ENCODE measurements at places on chromosomes 5 and 9.

GRCh38 chr5:22889720-22890119 is 36.6 kb upstream of the CDH12 start:
- DNase-seq, result no peak

- no peak for DNase-seq
These were observed 250.2 kb upstream of the GAS1 start for GRCh38 chr9:87197349-87198130.

- DNase-seq, result no peak
These were observed 71.1 kb upstream of the NR3C1 start for GRCh38 chr5:143474616-143475015.

- no peak for DNase-seq
These were observed 21.3 kb downstream of the PTTG1 start for GRCh38 chr5:160442824-160443431.

GRCh38 chr9:136492978-136493522 is 10.2 kb upstream of the SEC16A start:
- no peak for DNase-seq

DNA sequence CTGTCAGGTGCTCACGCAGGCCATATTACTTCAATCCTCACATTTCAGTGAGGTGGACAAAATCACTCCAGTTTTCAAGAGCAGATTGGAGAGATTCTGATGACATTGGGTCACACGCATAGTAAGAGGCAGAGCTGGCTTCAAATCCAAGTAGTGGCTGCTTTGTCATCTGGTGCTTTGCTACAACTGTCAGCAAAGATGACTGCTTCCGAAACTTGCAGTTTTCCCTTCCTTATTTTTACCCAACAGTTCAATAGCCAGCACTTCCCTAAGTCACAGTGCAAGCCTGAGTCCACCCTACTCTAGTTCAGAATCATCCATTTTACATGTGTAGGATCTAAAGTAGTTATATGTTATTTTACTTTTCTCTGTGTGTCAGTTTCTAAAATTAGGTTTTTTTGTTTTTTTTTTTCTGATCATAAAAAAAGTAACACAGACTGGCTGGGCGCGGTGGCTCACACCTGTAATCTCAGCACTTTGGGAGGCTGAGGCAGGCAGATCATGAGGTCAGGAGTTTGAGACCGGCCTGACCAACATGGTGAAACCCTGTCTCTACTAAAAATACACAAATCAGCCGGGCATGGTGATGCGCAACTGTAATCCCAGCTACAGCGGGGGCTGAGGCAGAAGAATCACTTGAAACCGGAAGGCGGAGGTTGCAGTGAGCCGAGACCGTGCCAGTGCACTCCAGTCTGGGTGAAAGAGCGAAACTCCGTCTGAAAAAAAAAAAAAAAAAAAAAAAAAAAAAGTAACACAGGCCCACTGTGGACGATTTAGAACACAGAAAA is 49.6 kb downstream of the ANKDD1B start:
- peak; percentile 36 for DNase-seq

DNA sequence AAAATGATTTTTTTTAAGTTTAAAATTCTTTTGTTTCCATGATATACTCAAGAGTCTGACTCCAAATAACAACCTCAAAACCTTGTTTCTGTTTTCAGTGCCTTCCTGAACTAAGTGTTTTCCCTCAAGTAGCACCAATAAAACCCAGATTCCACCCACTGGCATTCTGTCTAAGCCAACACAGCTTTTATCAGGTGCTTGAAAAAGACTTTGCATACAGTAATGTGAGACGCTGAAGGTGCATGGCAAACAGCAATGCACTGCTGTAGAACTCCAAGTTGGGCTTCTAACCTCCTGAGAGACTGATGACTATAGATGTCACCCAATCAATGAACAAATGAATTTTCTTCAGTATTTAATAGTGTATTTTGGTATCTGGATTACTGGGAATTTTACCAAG is 95.7 kb downstream of the NFIB start:
- no peak for DNase-seq

DNA sequence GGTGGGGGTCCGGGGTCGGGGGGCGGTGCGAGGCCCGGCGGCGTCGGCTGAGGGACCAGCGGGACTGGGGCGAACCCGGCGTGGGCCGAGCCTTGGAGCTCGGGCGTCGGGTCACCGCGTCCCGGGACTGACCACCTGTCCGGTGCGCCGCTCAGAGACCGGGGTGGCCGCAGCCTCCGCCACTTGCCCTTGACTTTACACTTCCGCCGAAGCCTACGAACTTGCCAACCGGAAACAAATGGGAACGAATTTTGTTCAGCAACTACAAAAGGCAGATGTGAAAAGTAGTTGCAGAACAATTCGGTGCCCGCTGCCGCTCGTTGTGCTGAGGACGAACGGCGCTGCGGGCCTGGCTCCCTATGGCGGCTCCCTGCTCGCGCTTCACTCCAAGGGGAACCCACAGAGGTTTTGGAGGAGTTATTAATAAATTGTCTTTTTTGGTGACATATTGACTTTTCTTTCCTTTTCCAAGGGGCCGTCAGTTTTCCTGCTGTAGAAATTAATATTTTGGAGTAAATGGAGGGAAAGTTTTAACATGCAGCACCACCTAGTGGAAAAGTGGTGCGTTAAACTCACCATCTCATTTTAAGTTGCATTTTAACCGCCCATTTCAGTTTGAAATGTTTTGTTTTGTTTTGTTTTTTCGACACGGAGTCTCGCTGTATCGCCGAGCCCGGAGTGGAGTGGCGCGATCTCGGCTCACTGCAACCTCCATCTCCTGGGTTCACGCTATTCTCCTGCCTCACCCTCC is 490 bp downstream of the PCBD2 start:
- DNase-seq, result peak; percentile 63

DNA sequence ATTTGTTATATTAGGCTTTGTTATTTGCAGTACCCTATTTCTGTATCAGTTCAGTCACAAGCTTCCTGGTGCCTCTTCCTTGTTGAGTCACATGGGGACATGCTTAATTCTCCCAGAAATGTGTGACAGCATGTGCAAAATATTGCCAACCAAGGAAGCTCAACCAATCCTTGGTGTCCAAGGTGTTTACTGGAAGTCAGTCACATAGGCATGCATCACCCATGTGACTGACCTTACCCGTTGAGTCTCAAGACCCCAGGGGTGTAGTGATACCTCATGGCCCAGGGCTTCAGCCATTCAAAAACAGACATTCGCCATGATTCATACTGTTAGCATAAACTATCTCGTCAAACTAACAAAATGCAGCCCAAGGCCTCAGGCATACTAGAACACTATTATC is 9.3 kb upstream of the ANKDD1B start:
- no peak for DNase-seq

DNA sequence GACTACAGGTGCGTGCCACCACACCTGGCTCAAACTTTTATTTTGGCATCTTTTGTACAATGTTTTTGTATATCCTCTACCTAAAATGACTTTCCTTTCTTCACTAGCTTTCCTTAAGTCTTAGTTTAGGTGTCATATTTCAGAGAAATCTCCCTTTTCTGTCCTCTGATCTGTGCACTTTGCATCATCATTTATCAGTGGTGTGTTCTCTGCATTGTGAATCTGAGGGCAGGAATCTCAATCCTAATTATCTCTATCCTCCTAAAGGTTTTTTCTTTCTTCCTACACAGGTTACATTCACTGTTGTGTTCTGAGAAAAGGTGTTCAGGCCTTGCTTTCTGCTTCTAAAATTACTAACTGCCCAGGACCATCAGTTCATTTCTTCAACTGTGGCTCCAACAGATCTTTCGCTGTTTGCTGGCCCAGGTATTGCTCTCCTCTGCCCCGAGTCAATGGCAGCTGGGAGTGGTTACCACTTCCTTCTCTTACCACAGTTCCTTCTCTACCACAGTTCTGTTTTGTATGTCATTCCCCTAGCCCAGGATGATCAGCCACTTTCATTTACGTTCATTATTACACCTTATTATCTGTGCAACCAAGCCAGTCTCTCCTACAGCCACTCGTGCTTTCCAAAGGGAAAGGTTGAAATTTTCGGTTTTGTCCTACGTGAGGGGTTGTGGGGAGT is 14.0 kb downstream of the TGFBR1 start:
- DNase-seq, result no peak

- DNase-seq, result no peak
These were observed 223.0 kb upstream of the NUDT12 start for GRCh38 chr5:103785569-103785968.

- no peak for DNase-seq
These were observed 1.0 kb downstream of the DOCK8 start for GRCh38 chr9:215631-216155.

DNA sequence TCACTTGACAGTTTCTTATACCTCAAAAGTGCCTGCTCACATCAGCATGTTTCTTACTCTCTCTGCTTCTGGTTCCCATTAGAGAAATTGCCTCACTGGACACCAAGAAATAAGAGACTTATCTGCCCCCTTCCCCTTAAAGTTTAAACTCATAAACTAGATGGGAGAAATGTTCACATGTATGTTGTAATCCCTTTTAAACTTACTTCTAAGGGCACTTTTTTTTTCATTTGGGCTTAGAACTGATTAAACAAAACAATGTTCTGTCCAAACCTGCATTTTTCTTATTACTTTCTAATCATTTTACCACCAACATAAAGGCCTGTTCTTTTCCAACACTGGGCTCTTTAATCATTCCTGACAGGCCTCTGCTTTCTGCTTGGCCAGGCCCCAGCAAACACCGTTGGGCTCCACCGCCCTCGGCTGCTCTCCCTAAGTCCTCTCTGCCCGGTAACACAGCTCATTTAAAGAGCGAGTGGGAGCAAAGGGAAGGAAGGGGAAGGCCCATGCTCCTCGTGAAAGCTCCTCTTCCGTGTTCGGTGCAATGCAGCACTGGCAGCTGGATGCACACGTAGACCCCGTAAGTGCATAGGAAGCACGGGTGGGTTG is 53.4 kb downstream of the ROR2 start:
- no peak for DNase-seq

- DNase-seq, result no peak
These were observed 105.9 kb downstream of the DMXL1 start for GRCh38 chr5:119176785-119177184.

DNA sequence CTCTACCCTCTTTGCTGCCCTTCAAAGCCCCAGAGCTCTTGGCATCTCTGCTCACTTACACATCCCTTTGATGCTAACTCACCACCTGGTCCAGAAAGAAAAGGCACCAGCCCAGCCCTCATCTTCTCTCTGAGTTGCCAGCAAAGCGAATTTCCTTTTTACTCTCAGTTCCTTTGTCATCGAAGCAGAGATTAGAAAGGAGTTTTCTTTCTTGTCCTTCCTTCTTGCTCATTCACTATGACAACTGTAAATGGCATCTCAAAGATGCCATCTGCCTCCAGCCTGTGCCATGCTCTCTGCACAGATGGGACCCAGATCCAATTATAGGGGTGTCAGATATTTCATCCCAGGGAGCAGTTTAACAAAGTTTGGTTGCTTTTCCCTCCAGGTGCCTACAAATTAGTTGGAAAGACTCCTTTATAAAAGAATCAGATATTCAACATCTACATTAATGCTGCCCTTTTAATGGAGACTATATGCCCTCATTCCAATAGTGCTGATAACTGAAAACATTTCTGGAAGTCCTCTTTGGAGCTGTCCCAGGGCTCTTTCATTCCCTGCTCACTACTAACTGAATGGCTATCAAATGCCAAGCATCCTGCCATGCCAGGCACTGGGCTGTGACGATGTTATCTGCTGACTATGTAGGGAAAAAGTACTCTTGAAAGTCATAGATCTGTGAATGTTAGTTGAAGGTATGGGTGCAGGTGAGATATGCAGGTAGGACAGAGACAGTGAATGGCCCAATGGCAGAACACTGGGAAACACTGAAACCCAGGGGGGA is 58.9 kb downstream of the SUSD1 start:
- no peak for DNase-seq

GRCh38 chr9:125972012-125972729 is 225.0 kb downstream of the PBX3 start:
- DNase-seq, result no peak

DNA sequence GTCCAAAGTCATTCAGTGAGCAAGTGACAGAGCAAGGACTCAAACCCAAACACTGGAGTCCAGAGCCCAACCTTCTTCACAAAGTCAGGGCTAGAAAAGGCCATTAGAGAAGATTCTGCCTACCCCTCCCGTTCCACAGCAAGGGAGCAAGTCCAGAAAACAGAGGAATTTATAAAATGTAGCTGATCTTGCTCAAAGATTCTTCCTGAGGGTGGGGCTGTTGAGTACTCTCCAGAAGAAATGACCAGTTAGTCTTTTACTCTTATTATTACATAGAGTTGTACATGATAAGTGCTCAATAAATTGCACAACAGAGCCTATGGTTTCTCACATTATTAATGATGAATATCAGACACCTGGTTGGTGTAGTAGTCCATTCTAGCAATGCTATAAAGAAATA is 39.3 kb upstream of the HMHB1 start:
- DNase-seq, result no peak

- DNase-seq, result no peak
These were observed 810.2 kb upstream of the NUDT12 start for GRCh38 chr5:104372796-104373195.

DNA sequence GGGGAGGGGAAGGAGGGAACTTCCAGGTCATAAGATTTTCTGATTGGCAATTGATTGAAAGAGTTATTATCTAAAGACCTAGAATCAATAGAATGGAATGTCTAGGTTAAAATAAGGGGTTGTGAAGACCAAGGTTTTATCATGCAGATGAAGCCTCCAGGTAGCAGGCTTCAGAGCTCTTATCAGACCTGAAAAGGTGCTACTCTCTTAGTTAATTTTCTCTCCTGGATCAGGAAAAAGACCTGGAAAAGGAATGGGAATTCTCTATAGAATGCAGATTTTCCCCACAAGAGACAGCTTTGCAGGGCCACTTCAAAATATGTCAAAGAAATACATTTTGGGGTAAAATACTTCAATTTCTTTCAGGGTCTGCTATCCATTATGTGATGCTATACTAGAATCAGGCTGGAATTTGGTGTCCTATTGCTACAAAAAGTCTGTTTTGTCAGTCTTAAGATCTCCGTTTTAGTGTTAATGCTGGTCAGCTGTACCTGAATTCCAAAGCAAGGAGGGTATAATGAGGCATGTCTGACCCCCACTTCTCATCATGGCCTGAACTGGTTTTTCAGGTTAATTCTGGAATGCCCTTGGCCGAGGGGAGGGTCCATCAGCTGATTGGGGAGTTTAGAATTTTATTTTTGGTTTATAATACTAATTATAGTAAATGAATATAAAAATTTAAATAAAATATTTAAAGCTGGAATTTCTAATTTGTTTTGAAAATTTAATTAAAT is 16.6 kb upstream of the STOM start:
- DNase-seq, result no peak

DNA sequence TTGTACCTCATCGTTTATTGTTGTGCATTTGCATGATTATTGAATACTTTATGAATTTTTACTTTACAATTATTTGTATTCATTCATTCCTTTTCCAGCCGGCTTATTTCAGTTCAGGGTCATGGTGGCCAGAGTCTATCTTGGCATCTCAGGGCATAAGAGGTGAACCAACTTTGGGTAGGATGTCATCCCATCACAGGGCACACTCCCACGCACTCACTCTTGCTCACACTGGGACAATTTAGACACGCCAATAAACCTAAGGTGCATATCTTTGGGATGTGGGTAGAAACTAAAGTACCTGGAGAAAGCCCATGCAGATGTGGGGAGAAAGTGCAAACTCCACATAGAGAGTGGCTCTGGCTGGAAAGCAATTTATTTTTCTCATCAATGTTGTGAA is 158.1 kb upstream of the MAST4 start:
- no peak for DNase-seq

- DNase-seq, result no peak
These were observed 53.7 kb downstream of the ZNF622 start for GRCh38 chr5:16411741-16412455.
